ENCODE measurements at places on chromosomes 12 and 14.

DNA sequence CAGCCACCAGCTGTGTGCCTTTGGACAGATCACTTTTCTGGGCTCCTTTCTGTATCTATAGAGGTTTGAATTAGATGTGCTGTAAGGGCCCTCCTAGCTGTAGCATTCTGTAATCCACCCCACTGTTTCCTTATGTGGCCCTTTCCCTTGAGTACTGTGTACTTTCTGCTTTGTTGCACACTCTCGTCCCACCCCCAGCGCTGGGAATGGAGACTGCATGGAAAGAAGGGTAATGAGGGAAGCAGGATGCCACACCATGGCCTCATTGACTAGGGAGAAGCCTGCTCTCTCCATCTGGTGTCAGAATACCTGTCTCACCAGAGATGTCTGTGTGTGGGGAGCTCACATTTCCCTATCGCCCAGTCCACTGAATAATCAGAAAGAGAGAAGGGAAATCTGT is 13.6 kb upstream of the GALNT16 start:
- H3K4me3 ChIP-seq: no peak overlapping the region
- DNase-seq: no peak
- H3K27ac ChIP-seq: no peak overlapping the region
- peaks cover 9% of the 10 kb centered on the region for H3K27me3 ChIP-seq

- peaks cover 37% of the 10 kb centered on the region for H3K36me3 ChIP-seq
- H3K27ac ChIP-seq: no peak overlapping the region
- no peak overlapping the region for H3K4me3 ChIP-seq
- DNase-seq: no peak
Observed at GRCh38 chr12:27437839-27438238, 8.7 kb upstream of the SMCO2 start.

- H3K4me1 ChIP-seq: peaks cover 4% of the 10 kb centered on the region
- no peak for DNase-seq
- H3K4me3 ChIP-seq: no peak overlapping the region
- no peak overlapping the region for H3K27ac ChIP-seq
- H3K27me3 ChIP-seq: no peaks in the 10 kb centered on the region
Observed at GRCh38 chr14:64423987-64424386, 35.8 kb downstream of the MTHFD1 start.

GRCh38 chr12:49554266-49554665 is 13.7 kb downstream of the MCRS1 start:
- DNase-seq: no peak
- peaks cover 16% of the 10 kb centered on the region for H3K36me3 ChIP-seq
- H3K27ac ChIP-seq: no peak overlapping the region
- peaks cover 14% of the 10 kb centered on the region for H3K4me1 ChIP-seq
- no peak overlapping the region for H3K4me3 ChIP-seq

DNA sequence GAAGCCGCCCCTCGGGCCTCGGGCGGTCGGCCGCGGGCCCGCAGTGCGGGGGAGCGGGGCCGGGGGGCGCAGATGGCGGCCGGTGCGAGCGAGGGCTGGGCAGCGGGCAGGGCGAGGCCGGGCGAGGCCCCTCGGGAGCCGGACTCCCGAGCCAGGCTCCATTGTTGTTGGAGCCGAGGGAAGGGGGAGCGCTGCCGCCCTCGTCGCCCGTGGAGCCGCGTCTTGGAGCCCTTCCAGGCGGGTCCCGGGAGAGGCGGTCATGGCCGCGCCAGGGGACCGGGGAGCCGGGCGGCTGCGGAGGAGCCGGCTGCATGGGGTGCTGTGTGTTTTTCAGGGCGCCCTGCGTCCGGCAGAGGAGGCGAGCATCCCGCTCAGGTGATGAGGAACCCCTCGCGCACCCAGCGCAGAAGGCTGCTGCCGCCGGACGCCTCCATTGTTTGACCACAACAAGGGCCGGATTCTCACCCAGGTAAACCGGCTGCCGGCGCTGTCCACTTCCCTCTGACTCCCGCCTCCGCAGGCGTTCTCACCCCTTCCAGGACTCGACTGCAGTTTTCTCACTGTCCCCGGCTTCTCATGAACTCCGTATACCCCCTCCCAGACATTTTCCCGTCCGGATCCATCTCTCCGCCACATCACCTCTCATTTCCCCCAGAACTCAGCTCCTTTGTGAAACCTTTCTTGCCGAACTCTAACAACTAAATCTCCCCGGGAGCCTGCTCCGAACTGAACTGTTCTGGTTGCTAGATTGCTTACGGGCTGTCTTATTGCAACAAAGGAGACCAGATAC is 732 bp downstream of the ZNF664 start:
- peak overlapping the region; percentile 75 for H3K27ac ChIP-seq
- H3K36me3 ChIP-seq: peaks cover 19% of the 10 kb centered on the region
- H3K4me1 ChIP-seq: peaks cover 23% of the 10 kb centered on the region
- peak overlapping the region; percentile 85 for H3K4me3 ChIP-seq
- peak; percentile 42 for DNase-seq
- no peaks in the 10 kb centered on the region for H3K27me3 ChIP-seq

- H3K27ac ChIP-seq: no peak overlapping the region
- no peak overlapping the region for H3K4me3 ChIP-seq
- no peaks in the 10 kb centered on the region for H3K27me3 ChIP-seq
- H3K36me3 ChIP-seq: no peaks in the 10 kb centered on the region
- no peak for DNase-seq
Observed at GRCh38 chr14:78986989-78987388, 816.8 kb downstream of the NRXN3 start.

DNA sequence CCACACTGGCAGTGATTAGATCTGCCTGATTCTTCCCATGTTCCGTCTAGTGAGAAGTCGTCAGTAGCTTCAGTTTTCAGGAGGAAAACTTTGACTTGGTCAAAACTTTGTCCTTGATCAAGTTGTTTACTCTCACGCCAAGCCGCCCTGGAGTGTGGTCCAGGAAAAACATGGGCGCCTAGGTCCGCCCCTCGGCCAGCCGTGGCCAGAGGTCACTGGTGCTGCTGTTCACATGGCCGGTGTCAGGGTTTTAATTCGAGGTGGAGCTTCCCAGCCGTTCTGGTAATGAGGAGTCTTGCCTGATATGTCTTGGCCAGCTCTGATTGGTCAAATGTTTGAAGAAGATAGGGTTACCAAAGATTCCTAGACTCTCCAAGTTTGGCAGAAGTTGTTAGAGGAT is 71.5 kb downstream of the PPP2R5C start:
- H3K27ac ChIP-seq: no peak overlapping the region
- H3K4me3 ChIP-seq: no peak overlapping the region
- H3K27me3 ChIP-seq: no peaks in the 10 kb centered on the region
- H3K36me3 ChIP-seq: peaks cover 45% of the 10 kb centered on the region
